ENCODE measurements at places on chromosomes 2 and 18.

GRCh38 chr2:201915446-201915845 is 109.1 kb downstream of the CDK15 start:
- no peak for DNase-seq

DNA sequence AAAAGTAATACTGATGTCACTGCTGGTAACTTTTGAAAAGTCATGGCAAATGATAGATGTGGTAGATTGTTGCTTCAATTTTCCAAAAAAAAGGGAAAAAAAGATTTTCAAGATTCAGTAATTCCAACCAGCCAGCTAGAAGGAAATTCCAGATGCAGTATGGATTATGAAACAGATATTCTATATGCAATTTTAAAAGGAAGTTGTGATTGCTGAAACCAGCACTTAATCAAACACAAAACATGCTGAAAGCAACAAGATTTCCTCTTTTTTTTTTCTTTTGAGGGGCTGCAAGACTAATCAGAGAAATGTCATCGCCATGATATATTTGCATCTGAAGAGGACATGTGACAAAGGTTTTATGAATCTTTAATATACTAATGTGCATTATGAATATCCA is 5.1 kb upstream of the HNMT start:
- DNase-seq, result no peak

DNA sequence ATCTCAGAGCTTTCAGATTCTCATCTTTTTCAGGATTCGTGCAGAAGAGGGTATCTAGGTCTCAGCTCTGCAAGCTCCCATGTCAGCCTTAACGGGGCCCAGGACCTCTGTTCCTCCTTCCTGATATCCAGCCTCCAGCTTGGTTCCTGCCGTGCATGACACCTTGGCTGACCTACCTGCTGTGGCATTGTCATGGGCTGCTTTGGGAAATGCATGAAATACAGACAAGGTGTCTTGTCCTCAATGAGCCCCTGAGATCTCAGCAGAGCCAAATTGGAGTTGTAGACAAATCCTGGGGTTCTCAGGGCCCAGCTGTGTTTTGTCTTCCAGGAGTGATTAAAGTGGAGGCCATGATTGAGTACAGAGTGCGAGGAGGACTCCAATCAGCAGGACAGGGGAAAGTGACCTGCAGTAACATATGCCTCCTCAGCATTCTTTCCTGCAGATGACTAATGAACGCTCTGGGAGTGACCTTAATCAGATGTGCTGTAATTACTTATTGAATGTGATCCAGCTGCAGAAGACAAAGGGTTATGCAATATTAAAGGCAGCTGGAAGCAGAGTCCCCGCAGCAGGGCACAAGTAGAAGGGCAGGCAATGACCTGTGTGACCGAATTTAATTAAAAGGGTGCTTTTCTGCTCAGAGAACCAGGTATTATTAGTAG is 141.1 kb downstream of the CCBE1 start:
- DNase-seq, result no peak

GRCh38 chr18:10851824-10852319 is 297.5 kb downstream of the PIEZO2 start:
- DNase-seq, result no peak

DNA sequence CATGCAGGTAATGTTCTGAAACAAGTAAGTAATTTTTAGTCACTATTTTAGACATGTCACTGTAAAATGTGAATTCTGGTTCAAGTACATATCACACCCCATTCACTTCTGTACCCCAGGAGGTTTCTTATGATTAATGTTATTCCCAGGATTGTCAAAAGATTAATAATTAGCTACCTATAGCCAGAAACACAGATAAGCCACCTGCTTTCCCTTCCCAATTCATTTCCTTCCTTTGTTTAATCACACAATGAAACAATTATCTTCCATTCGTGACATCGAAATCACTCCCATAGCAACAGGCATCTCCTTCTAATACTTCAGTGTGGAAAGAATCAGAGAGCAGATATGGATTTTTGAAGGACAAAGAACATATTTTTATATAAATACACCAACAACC is 1650.3 kb upstream of the CELF4 start:
- DNase-seq, result no peak

GRCh38 chr18:37218022-37218590 is 347.5 kb downstream of the CELF4 start:
- no peak for DNase-seq

- DNase-seq, result no peak
Measured at GRCh38 chr2:240351088-240351741, 84.2 kb upstream of the GPC1 start.

GRCh38 chr2:36615222-36615621 is 17.3 kb upstream of the FEZ2 start:
- DNase-seq, result no peak

GRCh38 chr2:228688007-228688645 is 506.6 kb upstream of the SPHKAP start:
- no peak for DNase-seq

GRCh38 chr2:125259451-125259850 is 1234.4 kb downstream of the CNTNAP5 start:
- DNase-seq, result no peak

- no peak for DNase-seq
Measured at GRCh38 chr18:31630549-31630948, 38.9 kb downstream of the TTR start.

DNA sequence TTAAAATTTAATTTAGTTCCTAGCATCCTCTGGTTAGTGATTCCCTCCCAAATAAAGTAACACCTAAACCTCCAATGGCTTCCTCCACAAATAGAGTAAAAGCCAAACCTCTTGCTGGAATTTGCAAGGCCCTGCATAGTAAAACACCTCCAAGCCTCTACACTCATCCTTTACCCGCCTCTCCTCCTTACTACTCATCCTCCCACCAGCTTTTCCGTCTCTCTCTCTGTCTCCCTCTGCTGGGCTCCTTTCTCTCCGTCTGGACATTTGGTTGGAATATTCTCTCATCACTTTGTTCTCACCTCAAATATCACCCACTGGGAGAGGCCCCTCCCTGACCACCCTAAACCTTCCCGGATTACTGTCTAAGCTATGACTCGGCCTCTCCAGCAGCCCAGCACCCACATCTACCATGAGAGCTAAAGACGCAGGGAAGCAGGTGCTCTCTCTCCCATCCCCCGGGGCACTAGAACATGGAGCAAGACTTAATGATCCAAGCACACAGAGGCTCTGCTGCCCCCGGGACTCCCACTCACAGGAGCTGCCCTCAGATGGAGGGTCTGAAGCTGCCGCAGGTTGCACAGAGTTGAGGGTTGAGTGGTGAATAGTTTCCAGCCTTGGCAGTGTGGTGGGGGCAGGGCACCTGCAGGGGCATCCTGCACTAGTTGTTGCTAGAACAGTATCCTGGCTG is 167.2 kb downstream of the FBXO15 start:
- no peak for DNase-seq

- no peak for DNase-seq
Measured at GRCh38 chr2:238176613-238177012, 17.8 kb downstream of the ERFE start.

DNA sequence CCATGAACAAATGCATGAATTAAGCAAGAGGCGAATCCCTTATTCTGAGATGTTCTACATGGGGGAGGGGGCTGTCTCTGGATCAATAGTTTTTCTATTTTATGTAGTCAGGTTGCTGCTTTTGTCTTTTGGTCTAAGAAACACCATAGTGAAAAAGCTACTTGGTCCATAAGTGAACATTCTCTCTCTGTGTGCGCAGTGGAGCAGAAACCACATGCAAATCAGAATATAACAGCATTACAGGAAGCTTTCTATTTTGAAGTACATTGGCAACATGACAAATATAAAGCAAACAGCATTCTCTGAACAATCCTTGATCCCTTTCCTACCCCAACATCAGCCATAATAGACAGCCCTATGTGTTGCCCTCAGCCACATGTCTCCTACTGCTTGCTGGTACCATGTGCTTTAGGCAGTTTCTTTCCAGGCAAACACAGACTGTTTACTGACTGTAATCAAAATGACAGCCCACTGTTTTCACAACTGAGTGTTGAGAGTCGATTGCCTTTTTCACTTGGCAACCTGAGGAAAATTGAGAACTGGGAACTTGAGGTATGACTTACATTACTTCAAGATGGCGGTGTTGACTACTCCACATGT is 10.6 kb downstream of the SCN3A start:
- DNase-seq, result no peak

- DNase-seq, result no peak
Measured at GRCh38 chr18:68962623-68963022, 164.7 kb downstream of the CCDC102B start.

Measured in activated gamma-delta T cell treated with Interleukin-2 at 50 U/mL for 16 hours (primary cell).